ENCODE measurements at places on chromosomes 2 and 18.

DNA sequence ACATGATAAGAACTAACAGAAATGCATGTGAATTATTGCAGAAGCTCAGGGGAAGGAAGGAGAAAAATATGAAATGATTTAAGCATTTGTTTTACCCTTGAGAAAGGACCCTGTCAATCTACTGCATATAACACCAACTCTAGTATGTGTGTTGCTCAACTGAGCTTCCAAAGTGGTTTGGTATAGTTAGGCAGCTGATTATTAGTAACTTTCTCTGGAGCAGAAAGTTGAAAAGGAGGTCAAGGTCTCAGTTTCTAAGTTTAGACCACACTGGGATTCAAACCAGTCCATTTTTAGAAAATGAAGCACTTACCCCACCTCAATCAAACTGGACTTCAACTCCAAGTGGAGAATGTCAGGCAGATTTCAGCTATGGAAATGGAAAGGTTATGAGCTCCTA, 123.3 kb upstream of the CDC42EP3 start:
- no peak for DNase-seq

- DNase-seq, result no peak
Observed at GRCh38 chr2:58203018-58203417, 38.1 kb downstream of the FANCL start.

DNA sequence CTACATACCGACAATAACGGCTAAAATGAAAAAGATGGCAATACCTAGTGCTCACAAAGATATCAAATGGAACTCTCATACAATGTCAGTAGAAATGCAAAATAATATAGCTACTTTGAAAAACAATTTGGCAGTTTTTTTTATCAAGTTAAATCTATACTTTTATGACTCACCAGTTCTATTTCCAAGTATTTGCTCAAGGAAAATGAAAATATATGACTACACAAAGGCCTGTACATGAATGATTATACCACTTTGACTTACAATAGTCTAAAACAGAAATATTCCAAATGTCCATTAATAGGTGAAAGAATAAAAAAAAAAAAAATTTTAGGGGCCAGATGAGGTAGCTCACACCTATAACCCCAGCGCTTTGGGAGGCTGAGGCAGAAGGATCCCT, 219.8 kb downstream of the ZRANB3 start:
- DNase-seq, result no peak

DNA sequence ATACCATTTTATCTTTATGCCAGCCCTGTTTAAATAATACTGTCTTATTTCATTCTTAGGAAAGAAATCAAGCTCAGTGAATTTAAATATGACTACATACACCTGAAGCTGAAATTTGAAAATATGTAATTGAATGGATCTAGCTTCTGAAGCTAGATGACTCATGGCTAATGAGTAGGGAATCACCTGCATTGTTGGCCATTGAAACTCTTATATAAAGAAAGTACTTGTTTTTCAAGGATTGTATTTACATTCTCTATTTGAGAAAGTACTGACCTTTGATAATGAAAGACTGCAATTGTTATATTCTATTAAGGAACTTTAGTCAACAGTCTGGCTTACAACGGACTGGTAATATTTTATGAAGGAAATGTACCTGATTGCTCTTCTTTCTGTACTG, 346.7 kb upstream of the LRATD1 start:
- DNase-seq, result no peak

GRCh38 chr18:78526275-78526674, 453.3 kb upstream of the SALL3 start:
- no peak for DNase-seq

DNA sequence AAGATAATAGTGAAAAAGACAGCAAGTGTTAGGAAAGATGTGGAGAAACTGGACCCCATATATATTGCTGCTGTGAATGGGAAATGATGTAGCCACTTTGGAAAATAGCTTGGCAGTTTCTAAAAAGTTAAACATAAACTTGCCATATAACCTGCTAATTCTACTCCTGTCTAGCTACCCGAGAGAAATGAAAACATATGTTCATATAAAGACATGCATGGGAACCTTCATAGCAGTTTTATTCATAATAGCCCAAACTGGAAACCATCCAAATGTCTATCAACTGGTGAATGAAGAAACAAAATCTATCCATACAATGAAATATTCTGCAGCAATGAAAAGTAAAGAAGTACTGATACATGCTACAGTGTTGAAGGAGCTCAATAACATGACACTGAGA, 50.4 kb upstream of the NABP1 start:
- no peak for DNase-seq

DNA sequence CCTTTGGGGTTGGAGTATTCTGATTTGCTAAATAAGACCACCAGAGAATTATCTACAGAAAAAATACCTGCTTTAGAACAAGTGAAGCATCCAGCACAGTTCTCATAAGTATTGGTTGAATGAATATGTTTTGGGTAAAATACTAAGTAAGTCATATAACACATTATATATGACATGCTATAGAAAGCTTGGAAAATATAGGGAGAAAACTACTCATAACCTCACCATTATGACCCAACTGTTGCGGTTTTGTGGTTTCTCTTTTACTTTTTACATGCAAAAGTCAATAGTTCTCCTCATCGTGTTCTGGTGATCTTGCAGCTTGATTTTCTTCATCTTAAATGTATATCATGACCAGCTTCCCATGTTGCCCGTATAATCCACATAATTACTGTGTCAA, 66.2 kb downstream of the DIPK1C start:
- no peak for DNase-seq

DNA sequence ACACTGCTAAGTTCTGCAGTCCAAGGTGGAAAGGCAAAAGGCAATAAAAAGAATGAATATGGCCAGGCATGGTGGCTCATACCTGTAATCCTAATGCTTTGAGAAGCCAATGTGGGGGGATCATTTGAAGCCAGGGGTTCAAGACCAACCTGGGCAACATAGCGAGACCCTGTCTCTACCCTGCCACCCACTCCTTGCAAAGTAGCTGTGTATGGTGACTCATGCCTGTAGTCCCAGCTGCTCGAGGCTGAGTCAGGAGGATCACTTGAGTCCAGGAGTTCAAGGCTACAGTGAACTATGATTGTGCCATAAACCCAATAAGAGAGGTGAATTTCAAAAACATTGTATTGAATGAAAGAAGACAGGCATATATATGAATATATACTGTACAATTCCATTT, 2.4 kb downstream of the MYL12B start:
- no peak for DNase-seq
